ENCODE measurements at places on chromosomes 7 and 10. TPM values are rescaled to one million over a fixed set of nuclear protein-coding genes. Genes with fewer than 3 reads are reported as not detected.
A peak's percentile ranks its signal among the peaks of the same experiment; 100 is the strongest.

DNA sequence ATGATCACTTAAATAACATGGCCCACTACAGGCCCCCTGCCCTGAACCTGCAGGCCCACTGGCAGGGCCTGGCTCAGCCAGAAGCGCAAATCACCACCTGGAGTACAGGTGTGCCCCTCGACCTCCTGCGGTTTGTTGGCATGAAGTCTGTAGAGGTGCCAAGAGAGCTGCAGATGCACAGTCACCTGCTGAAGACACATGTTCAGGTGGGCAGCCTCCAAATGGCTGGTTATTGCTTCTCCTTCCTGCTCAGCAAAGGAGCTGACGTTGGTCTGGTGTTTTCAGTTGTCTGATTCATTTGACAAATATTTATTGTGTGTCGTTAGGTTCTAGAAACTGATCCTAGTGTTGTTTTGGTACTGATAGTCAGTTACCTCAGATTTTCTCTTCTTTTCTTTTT lies 29.0 kb downstream of the DHTKD1 start:
- DNase-seq: peak; percentile 32

GRCh38 chr10:79247373-79248137 lies 99.7 kb upstream of the PPIF start:
- no peak for DNase-seq

GRCh38 chr10:86104156-86104555 lies 262.4 kb downstream of the GRID1 start:
- no peak for DNase-seq

- no peak for DNase-seq
These were observed 417.6 kb upstream of the C7orf33 start for GRCh38 chr7:148172920-148173319.

DNA sequence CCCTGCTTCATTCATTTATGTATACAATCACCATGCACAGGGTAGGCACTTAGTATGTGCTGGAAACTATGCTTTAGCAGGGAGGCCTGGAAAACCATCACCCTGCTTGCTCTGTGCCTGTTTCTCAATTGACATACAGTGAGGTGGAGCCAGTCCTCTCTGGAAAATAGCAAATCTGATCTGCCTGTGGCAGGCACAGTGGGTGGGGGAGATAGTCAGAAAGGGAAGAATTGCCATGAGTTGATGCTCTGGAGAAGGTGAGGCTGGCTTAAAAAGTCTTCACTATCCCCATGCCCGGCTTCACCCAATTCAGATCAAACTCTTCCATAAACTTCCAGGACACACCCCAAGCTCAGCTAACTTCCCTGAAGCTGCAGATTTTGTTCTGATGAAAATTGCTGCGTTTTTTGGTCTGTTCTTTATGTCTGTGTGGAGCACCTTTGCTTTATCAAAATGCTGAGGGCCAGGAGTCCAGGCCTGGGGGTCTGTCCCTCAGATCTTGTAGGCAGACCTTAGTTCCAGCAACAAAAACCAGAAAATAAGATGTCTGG lies 84.8 kb downstream of the ANK3 start:
- no peak for DNase-seq

DNA sequence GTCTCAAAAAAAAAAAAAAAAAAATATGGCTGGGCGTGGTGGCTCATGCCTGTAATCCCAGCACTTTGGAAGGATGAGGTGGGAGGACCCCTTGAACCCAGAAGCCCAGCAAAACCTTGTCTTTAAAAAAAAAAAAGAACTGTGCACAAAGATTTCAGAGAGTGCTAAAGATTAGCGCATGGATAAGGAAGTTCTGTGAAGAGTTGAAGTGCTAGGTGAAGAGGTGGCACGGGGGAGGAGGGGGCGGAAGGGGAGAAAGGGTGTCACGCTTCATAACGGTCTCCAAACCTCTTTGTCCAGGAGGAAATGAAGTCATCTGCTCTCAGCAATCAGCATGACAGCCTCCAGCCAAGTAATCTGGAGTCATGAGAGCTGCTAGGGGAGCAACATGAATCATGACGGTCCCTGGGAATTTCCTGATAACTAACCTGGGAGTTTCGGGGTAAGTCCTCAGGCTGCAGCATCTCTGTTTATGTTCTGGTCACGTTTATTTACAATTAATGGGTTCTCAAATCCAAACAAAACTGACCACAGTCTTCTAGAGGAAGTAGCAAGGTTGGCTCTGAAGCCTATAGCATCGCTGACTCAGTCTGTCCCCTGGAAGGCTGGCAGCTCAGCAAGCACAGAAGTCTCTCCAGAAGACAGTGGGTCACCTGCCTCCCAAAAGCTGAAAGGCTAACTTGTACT lies 1.9 kb upstream of the PLAU start:
- peak; percentile 28 for DNase-seq

DNA sequence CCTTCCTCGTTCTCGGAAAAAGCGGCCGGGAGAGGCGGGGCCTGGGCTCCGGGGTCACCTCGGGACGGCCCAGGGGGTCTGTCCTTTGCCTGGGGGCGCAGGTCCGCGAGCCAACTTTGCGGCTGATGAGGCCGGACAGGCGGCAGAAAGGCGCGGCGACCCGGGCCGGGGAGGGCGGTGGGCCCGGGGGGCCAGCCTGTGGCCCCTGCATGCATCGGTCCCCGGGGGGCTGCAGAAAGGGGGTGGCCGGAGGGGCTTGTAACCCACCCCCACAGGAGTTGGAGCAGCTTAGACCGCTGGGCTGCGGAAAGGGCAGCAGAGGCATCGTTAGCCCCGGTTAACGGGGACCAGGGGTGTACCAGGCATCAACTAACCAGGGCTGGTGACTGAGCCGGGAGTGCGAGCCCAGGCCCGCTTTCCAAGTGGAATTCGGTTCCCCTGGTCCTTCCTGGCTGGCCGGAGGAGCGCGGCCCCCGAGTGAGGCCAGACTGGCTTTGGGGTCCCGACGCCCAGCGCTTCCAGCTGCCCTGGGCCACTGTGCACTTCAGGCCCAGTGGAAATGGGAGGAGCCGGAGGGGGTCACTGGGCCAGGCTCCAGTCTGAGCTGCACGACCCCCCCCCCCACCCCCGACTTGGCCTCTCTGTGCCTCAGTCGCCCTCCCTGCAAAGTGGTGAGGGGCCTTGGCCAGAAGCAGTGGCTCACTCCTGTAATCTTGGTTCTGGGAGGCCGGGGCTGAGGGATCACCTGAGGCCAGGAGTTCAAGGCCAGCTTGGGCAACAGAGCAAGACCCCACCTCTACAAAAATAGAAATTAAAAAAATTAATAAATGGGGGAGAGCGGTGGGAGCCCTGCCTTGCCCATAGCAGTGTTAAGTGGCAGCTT lies 919 bp downstream of the SLC29A4 start:
- no peak for DNase-seq

DNA sequence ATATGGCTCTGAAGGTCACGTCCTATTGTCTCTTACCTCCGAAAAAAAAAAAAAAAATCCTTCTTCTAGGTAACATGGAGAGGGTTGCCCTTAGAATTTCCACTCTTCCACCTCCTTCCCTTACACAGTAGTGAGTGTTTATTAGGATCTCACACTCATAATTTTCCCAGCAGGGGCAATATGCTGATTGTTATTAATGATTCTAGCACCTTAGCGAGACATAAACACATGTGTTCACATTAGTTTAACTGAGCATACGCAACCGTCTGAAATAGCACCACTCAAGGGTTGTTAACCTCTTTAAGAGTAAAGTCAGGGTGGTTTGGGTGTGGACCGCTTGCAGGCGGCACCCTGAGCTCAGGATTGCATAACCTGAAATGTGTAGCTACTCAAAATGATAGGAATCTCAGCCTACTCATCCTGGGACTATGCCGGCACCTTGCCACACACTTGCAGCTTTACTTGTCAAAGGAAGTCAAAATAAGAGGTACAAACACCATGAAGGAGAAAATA lies 52.2 kb downstream of the CPEB3 start:
- DNase-seq: peak; percentile 74

GRCh38 chr7:108723381-108723814 lies 153.7 kb downstream of the DNAJB9 start:
- no peak for DNase-seq

DNA sequence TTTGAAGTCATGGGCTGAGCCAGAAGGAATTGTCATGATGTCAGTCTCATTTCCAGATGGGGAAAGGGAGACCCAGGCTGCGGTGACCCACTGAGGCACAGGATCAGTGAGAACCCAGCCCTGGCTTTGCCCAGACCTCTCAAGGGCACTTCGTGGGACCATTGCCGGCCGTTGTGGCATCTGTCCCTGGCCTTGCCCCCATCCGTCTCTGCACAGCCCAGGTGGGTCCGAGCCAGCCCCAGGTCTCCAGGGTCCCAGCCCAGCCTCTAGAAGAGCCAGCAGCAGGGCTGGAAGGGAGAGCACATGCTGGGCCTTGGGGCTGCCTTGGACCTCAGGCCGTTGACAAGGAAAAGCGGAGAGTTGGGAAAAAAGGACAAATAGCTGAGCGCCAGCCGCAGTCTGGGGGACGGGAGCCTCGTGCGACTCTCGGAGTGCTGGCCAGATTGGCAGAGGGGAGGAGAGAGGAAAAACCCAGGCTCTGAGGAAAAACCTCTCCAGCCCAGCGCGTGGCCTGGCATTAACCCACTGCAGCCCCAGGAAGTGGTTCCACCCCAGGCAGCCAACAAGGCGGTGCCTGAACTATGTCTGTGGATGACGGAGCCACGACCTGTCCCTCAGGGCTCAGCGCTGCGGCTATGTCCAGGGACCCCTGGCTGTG lies 30.2 kb downstream of the GRIFIN start:
- DNase-seq: no peak

DNA sequence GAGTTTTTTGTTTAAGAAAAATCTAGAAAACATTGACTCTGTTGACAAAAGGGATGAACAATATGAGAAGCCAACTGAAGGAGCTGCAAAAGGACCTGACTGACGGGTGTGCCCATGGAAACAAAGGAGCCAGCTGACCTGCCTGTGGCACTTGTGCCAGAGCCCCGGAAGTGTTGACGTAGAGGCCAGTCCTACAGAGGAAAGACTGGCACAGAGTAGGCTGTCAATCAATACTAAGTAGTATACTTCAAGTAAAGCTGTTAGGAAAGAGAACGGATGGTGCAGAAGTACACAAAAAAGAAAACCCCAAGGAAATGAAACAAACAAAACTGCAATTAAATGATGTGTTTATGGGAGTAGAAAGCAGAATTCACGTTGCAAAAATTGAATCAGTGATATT lies 19.0 kb upstream of the ABI1 start:
- DNase-seq: peak; percentile 47

- no peak for DNase-seq
These were observed 36.7 kb downstream of the LSM5 start for GRCh38 chr7:32453341-32454011.

DNA sequence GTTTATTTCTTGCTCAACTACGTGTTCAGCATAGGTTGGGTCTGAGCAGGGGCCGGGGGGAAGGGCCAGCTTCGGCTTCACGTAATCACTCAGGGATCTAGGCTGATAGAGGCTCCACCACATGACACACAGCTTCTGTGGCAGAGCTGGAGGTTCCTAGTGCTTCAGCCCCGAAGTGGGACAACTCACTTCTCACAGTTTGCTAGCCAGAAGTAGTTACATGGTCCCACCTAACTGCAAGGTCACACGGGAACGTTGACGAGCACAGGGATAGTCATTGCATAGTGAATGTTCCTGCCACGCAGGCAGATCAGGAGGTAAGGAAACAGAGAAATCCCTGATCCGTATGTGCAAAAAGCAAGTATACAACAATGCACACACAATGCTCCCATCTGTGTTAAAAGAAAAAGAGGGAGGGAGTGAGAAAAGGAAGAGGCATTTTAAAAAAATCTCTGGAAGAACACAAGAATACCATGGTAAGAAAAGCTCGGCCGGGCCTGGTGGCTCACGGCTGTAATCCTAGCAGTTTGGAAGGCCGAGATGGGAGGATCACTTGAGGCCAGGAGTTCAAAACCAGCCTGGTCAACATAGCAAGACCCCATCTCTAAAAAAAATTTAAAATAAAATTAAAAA lies 16.9 kb downstream of the SMURF1 start:
- DNase-seq: no peak

GRCh38 chr7:51031791-51032515 lies 249.3 kb upstream of the GRB10 start:
- DNase-seq: no peak

- DNase-seq: no peak
These were observed 16.8 kb downstream of the LRRC72 start for GRCh38 chr7:16543456-16543855.

GRCh38 chr7:6162331-6162620 lies 110.1 kb downstream of the CYTH3 start:
- DNase-seq: peak; percentile 19

DNA sequence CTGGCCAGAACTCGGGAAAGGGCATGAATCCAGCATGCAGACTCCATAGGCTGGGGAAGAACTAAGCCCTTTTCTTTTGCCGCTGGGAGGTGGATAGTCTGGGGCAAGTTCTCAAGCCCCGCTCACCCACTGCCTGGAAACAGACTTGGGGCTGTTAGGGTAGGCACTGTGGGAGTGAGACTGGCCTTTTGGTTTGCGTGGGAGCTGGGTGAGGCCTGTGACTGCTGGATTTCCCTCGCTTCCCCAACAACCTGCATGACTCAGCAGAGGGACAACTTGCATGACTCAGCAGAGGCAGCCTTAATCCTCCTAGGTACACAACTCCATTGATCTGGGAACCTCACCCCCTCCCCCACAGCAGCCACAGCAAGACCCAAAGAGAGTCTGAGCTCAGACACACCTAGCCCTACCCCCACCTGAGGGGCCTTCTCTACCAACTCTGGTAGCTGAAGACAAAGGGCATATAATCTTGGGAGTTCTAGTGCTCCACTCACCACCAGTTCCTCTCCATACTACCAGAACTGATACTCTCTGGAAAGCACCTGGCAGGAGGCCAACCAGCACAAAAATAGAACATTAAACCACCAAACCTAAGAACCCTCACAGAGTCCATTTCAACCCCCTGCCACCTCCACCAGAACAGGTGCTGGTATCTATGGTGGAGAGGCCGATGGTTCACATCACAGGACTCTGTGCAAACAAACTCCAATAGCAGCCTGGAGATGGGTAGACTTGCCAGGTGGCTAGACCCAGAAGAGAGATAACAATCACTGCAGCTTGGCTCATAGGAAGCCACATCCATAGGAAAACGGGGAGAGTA lies 81.4 kb upstream of the LAMB4 start:
- peak; percentile 25 for DNase-seq

The H2BK1 gene
- not detected for total RNA-seq

The IRF5 gene
- total RNA-seq: 10.0 TPM

The PAPOLB gene
- 0.60 TPM for total RNA-seq

The SPDYE11 gene
- not detected for total RNA-seq

The GNAI1 gene
- total RNA-seq: 3.0 TPM

The EN2 gene
- not detected for total RNA-seq

The LIPJ gene
- not detected for total RNA-seq

The SND1 gene
- total RNA-seq: 77.0 TPM

The CDHR3 gene
- 7.6 TPM for total RNA-seq

The SP8 gene
- not detected for total RNA-seq

The FAM25C gene
- total RNA-seq: not detected

The TEX47 gene
- total RNA-seq: not detected

The ABCB1 gene
- total RNA-seq: 2.8 TPM

The NKX1-2 gene
- total RNA-seq: not detected
